ENCODE measurements at places on chromosomes 2 and 18.

DNA sequence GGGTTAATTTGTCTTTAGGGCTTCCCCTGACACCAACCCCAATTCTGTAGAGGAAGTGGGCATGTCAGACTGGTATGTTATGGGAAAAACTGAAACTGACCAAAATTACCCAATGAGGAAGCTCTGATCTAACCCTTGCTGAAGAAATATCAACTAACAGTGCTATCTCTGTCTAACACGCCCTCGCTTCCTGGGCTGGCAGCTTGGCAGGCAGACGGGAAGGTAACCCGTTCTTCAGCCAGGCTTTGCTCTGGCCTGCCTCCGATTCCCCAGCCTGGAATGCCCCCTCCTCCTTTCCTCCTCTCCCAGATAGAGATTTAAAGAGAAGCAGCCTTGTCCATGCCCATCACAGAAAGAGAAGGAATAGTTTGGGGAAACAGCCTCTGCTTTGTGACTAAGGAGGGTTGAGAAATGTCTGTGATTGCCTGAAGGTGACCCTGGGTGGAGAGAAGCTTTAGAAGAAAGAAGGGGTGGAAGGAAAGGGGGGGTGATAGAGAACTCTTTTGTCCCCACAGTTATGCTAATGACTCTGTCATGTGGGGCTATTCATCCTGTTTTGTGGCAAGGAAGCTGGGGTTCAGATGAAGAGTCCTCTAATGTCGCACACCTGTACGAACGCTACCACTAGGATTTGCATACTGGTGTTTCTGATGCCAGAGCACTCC lies 15.4 kb downstream of the HK2 start:
- DNase-seq = peak; percentile 23

- DNase-seq = no peak
Observed at GRCh38 chr2:235954281-235954680, 213.9 kb downstream of the GBX2 start.

GRCh38 chr2:74559912-74560311 lies 5.4 kb downstream of the DOK1 start:
- no peak for DNase-seq

DNA sequence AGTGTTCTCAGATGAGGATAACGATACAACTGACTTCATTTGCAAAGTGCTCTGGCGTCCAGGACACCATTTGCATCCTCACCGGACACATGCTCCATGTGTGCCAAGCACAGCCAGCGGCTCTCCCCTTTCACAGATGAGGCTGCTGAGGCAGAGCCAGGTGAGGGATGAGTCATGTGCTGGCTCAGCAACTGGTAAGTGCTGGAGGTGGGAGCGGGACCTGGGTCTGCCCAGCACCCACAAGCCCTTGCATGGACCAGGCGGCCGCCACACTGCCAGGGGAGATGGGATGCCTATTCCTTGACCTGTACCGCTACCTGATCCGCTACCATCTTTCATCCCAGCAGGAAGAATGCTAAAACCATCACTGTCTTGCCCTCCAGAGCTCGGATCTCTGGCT lies 86.2 kb upstream of the ASB18 start:
- DNase-seq = no peak

DNA sequence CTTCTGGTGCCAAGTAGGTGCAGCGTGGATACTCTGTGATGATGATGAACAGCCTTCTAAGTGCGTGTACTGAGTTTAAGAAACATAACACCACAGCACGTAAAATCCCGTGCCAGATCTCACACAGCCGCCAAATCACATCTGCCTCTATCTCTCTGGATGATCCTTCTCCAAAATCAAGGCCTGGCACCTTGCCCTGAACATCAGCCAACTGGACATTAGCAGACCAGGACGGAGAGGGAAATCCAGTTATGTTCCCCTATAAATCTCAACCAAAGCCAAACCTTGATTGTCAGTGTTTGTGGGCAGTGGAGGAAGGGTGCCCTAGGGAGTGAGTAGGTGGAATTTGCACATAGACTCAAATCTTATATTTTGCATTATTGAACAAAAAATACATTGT lies 164.3 kb downstream of the MIB1 start:
- DNase-seq = no peak

All from GM18507 (cell line).